ENCODE measurements at places on chromosomes 3 and 15. TPM values are rescaled to one million over a fixed set of nuclear protein-coding genes. Genes with fewer than 3 reads are reported as not detected.

P2RY14 gene
- total RNA-seq = 2.2 TPM

GOLGA6L7 gene
- total RNA-seq = not detected

DAZL gene
- not detected for total RNA-seq

LINGO1 gene
- 0.49 TPM for total RNA-seq

C3orf22 gene
- total RNA-seq = not detected

LDHAL6B gene
- total RNA-seq = not detected

PPM1L gene
- 38.2 TPM for total RNA-seq

SLC6A1 gene
- 1.7 TPM for total RNA-seq

MYO5C gene
- total RNA-seq = 1.0 TPM

TMPRSS7 gene
- total RNA-seq = not detected

GUCA1C gene
- 13.8 TPM for total RNA-seq

ATP2B2 gene
- total RNA-seq = 0.20 TPM

CASR gene
- not detected for total RNA-seq

FRMD4B gene
- 17.0 TPM for total RNA-seq

PSTPIP1 gene
- 3.5 TPM for total RNA-seq

PATL2 gene
- 4.1 TPM for total RNA-seq

MYZAP gene
- total RNA-seq = 945 TPM

KBTBD13 gene
- 11.8 TPM for total RNA-seq

TRH gene
- not detected for total RNA-seq

STX19 gene
- total RNA-seq = not detected

UCN2 gene
- not detected for total RNA-seq

PCBP4 gene
- 60.8 TPM for total RNA-seq

GNAI2 gene
- total RNA-seq = 365 TPM

C3orf33 gene
- 4.3 TPM for total RNA-seq

C2CD4A gene
- not detected for total RNA-seq

SLC12A8 gene
- not detected for total RNA-seq

LRTM1 gene
- total RNA-seq = not detected

FOXB1 gene
- not detected for total RNA-seq

NECTIN3 gene
- 9.3 TPM for total RNA-seq

SLC9C1 gene
- total RNA-seq = 0.48 TPM

AGBL1 gene
- not detected for total RNA-seq

TTLL13 gene
- not detected for total RNA-seq

PYGO1 gene
- total RNA-seq = 5.2 TPM

SELENOK gene
- total RNA-seq = 68.5 TPM

MESP1 gene
- 4.7 TPM for total RNA-seq

SRGAP3 gene
- 16.8 TPM for total RNA-seq

GXYLT2 gene
- total RNA-seq = 24.0 TPM

CFAP44 gene
- 2.6 TPM for total RNA-seq

CCR9 gene
- total RNA-seq = not detected

TTC21A gene
- total RNA-seq = 2.0 TPM

ACOX2 gene
- 29.4 TPM for total RNA-seq

SLC9A9 gene
- total RNA-seq = 17.5 TPM

SPATA16 gene
- not detected for total RNA-seq

MAP6D1 gene
- 2.0 TPM for total RNA-seq

MED12L gene
- total RNA-seq = 0.86 TPM
